Activated naive CD8-positive, alpha-beta T cell treated with anti-CD3 and anti-CD28 coated beads for 36 hours (primary cell): ENCODE measurements at places on chromosomes 12 and 14.
A peak's percentile ranks its signal among the peaks of the same experiment; 100 is the strongest.

DNA sequence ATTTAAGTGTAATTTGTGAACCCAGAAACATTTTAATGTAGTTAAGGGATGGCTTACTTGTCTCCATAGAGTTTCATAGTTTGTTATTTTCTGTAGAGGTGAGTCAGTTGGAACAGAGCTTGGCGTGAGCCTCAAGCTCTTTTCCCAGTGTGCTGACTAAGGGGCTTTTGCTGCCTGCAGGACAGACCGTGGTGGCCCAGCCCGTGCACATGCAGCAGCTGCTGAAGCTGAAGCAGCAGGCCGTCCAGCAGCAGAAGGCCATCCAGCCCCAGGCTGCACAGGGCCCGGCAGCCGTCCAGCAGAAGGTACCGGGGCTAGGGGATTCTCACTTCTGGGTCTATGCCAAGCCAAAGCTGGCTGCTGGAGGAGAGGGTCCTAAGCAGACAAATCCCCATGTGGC is 76.9 kb downstream of the DDX51 start:
- no peak for DNase-seq

GRCh38 chr14:91273885-91274273 is 29.4 kb upstream of the GPR68 start:
- DNase-seq, result no peak

GRCh38 chr14:53144244-53144643 is 8.9 kb downstream of the DDHD1 start:
- no peak for DNase-seq

GRCh38 chr12:22014783-22015144 is 31.3 kb upstream of the CMAS start:
- no peak for DNase-seq

- DNase-seq, result no peak
These were observed 118.0 kb downstream of the SINHCAF start for GRCh38 chr12:31207799-31208465.

GRCh38 chr12:72241552-72241951 is 30.6 kb upstream of the TRHDE start:
- no peak for DNase-seq

- no peak for DNase-seq
These were observed 484 bp downstream of the PPP1CC start for GRCh38 chr12:110742096-110742717.

- DNase-seq, result no peak
These were observed 4.3 kb upstream of the ASCL1 start for GRCh38 chr12:102953221-102953620.

DNA sequence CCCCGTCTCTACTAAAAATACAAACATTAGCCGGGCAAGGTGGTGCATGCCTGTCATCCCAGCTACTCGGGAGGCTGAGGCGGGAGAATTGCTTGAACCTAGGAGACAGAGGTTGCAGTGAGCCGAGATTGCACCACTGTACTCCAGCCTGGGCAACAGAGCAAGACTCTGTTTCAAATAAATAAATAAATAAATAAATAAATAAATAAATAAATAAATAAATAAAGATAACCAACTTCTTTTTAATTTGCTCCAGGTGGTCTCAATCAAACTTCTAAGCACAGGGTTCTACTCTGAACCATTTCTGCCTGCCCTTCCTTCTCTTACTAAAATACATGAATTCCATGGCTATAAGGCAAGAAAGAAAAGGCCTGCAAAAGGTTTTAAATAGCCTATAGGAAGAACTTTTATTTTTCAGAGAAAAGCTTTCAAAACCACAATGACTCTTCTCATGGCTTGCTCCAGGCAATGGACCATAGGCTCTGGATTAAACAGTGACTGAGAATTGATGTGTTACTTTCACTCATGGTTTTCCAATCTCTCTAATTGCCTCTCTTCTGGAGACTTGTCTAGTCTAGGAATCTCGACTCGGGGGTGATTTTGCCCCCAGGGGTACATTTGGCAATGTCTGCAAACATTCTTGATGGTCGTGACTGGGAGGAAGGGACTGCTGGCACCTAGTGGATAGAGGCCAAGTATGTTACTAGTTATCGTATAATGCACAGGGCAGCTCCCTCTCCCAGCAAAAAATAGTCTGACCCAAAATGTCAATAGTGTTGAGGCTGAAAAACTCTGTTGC is 14.4 kb downstream of the IGF1 start:
- no peak for DNase-seq

DNA sequence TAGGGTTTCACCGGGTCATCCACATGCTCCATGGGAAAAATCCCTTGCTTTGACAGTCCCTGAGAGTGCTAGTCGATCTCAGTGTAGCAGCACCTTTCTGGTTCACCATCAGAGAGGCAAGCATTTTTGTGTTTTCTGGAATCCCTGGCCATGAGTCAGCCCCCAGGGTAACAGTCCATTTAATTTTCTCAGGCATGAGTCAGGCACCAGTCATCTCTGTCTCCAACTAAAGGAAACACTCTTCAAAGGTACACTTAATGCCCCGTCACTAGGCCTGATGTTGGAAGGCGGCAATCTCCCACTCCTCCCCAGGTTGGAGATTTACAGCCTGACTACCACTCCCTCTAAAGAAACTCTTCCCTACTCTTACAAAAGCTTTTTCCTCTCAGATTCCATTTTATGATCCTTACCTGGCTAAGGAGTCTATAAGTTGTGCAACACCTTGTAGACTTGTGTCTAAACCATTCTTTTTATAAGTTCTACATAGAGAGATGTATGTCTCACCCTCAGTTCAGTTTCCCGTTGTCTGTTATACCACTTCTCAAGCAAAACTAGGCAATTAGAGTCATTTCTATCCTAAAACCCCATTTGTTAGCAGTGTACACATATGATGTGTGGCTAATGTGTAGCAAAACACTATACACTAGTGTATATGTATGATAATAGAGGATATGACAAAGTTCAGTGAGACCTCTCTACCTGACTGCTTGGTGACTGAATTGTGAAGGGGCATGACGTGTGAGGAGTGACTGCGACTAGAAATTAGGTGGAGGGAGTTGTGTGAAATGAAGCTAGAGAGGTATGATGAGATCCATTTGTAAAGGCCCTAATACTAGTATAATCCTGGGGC is 24.6 kb downstream of the TMEM19 start:
- DNase-seq, result no peak

DNA sequence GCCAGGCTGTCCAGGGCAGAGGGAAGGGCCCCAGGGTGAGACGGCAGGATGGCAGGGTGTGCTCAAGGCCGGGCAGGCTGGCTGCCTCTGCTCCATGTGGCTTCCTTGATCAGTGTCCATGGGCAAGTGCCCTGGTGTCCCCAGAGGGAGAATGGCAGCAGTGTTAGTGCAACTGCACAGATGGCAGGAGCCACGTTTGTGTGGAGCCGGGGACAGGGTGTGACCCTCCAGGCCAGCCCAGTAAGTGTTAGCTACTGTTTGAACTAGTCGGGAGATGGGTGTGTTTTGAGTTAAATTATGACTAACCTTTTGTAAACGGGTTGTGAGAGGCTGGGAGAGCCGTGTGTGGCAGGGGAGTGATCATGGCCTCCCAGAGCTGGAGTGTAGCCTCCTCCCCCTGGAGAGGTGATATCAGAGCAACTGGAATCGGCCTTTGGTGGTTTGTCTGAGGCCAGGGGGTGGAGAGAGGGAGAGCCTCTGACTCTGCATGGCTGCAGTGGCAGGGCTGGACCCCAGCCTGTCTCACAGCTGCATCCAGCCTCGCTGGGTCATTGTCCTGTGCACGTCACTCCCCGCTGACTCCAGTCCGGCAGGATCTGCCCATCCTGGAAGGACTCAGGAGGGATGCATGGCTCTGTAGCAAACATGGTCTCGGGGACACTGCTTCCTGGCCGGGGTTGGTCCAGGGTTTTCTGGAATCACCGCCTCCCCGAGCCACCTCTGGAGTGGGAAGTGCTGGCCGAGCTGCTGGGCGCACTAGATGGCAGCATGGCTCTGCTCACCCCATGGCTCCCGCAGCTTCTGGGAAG is 27.8 kb downstream of the AACS start:
- DNase-seq, result no peak

DNA sequence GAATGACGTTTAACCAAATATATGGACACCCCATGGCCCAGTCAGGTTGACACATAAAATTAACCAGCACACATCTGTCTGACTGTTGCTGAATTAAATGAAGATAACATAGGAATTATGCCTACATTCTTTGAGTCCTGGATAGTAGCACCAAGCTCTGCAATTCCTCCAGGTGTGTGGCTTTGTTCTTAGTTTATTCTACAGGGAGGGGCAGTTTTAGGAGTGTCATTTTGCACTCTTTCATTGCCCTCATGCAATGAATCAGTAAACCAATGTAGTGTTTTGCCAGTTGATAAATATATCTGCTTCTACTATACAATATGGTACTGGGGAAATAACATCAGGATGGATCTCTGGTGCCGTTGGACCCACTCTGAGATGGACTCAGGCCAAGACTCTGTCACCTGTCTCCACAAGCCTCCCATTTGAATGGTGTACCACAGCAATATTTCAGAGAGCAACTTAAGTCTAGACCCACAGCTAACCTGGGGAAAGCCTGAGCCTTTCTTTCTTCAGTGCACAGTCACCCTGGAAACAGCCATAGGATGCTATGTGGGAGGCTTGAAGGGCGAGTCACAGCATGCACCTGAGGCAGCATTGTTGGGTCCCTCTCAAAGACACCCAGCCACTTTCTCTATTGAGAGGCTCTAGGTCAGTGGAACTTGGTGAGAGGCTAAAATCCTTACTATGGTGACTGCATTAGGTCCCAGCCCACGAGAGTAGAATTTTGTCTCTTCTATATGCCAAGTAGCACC is 73.2 kb downstream of the ANO4 start:
- no peak for DNase-seq

GRCh38 chr12:52312086-52312485 is 9.1 kb downstream of the KRT83 start:
- DNase-seq, result no peak

DNA sequence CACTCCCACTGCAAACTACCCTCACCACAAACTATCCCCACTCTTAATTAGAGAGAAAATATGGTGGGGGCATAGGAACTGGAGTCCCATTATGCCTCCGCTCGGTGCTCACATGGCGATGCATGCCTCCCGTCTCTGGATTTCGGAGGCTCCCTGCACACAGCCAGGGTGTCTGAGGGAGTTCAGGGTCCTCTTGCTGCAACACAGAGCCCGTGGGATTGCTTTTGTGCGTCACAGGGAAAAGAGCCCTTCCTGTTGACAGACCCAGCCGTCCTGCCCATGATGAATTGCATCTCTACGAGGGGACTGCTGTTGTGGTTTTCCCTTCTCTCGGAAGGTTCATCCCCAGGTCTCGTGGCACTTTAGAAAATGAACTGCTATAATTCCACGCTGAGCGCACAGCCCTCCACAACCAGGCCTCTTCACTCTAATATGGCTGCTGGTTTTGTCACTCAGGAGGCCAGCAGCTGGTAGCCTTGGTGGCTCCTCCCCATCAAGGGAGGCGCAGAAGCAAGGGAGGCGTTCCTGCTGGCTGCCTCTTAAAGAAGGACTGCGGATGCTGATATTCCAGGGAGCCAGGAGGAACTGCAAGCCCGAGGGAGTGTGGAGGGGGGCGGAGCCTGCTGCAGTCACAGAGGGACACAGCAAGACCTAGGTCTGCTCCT is 158.0 kb downstream of the KCNA5 start:
- DNase-seq, result no peak

DNA sequence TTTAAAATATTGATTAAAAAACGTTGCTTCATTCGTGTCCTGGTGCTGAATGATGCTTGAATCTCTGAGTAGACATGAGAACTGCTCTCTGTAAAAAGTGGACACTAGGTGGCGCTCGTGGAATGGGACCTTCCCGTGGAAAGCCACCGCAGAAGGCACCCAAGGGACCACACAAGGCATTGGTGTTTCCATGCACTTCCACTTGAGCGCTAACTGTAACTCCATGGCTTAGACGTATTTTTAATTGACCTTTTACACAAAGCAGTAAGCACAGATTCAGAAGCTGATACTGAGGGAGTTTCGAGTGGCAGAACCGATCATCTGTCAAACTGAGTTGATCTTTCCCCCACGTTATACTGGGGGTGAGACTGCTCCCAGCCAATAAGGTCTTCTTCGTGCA is 135.3 kb downstream of the PRKCH start:
- DNase-seq, result peak; percentile 72

DNA sequence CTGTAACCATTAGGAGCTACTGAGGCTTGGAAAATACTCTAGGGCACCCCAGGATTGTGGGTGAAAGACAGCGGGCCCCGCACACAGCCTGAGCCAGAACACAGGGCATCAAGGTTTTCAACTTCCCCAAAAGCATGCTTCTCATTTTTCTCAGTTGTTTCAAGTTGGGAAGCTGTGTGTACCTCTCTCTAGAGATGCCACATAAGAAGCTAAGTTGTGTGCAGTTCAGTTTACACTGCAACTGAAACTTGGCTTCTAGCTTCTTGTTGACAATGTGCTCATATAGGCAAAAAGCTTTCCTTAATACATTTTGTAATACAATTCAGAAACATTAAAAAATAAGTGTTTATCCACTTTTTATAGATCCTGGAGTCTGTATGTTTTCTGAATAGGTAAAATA is 88.1 kb upstream of the PTPRR start:
- DNase-seq, result no peak

GRCh38 chr12:125330645-125331341 is 265.6 kb downstream of the AACS start:
- DNase-seq, result peak; percentile 66

GRCh38 chr12:124169577-124170284 is 125.2 kb upstream of the RFLNA start:
- DNase-seq, result no peak

DNA sequence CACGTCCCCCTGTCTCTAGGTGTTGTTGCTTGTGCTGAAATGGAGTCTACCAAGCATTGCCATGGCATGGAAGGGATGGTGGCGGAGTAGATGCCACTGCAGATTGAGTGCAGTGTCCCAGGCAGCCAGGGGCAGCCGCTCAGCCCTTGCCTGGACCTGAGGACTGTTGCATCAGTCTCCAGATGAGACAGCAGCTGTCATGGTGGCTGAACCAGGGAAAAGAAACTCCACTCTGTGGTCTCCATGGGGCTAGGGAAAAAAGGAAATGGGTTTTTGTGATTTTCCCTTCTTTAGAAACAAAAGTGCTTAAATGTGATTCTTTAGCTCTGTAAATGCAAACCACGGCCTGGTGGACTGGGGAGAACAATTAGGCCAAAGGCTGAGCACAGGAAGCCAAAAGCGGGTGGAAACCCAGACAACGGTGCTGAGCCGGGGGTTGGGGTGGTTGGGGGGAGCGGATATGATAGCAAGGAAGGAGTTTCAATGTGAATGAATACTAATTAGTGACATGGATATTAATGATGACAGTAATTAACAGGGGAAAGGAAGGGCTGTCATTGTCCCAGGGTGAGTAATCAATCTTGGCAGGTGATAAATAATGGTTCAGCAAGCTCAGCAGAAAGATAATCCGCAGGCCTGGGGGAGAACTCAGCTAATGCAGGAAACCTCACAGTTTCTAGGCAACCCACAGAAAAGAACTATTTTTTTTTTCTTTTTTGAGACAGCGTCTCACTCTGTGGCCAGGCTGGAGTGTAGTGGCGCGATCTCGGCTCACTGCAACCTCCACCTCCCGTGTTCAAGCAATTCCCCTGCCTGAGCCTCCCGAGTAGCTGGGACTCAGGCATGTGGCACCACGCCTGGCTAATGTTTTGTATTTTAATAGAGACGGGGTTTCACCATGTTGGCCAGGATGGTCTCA is 442.6 kb downstream of the DPF3 start:
- peak; percentile 59 for DNase-seq
